ENCODE measurements at places on chromosomes 16 and 17. TPM values are rescaled to one million over a fixed set of nuclear protein-coding genes. Genes with fewer than 3 reads are reported as not detected.

The PYDC1 gene
- total RNA-seq, result not detected

The GEMIN4 gene
- 25.5 TPM for total RNA-seq

The SHISA9 gene
- total RNA-seq, result under 0.01 TPM

The SYNGR3 gene
- 0.86 TPM for total RNA-seq

The TBC1D3K gene
- total RNA-seq, result not detected

The RNF43 gene
- total RNA-seq, result not detected

The TM4SF5 gene
- not detected for total RNA-seq

The PRR35 gene
- total RNA-seq, result 0.14 TPM

The CNGB1 gene
- total RNA-seq, result not detected

The UTP18 gene
- 43.5 TPM for total RNA-seq

The RAMP2 gene
- total RNA-seq, result not detected

The GPRC5B gene
- total RNA-seq, result 11.2 TPM

The GAS7 gene
- 21.7 TPM for total RNA-seq

The IKZF3 gene
- total RNA-seq, result not detected

The TRPV2 gene
- 395 TPM for total RNA-seq

The NPIPA2 gene
- 0.44 TPM for total RNA-seq

The PITPNM3 gene
- total RNA-seq, result 0.43 TPM

The ADCY7 gene
- 29.5 TPM for total RNA-seq

The HIC1 gene
- total RNA-seq, result 148 TPM

The SOX8 gene
- total RNA-seq, result 0.14 TPM

The SEPTIN12 gene
- total RNA-seq, result not detected

The CTRB2 gene
- not detected for total RNA-seq

The EPX gene
- not detected for total RNA-seq

The CACNG3 gene
- total RNA-seq, result not detected

The ZDHHC1 gene
- total RNA-seq, result 4.6 TPM

The COL1A1 gene
- 2,368 TPM for total RNA-seq

The CEP131 gene
- 9.4 TPM for total RNA-seq

The TNFAIP1 gene
- total RNA-seq, result 35.9 TPM

The MYLK3 gene
- 0.14 TPM for total RNA-seq

The SLC6A2 gene
- total RNA-seq, result 0.43 TPM

The CNP gene
- 59.5 TPM for total RNA-seq

The NEUROD2 gene
- not detected for total RNA-seq

The MAF gene
- total RNA-seq, result 1.7 TPM

The ABCA3 gene
- 0.72 TPM for total RNA-seq

The CIBAR2 gene
- not detected for total RNA-seq

The CTF1 gene
- 4.4 TPM for total RNA-seq

The MT1E gene
- total RNA-seq, result 152 TPM

The CLEC19A gene
- not detected for total RNA-seq

The RUNDC3A gene
- not detected for total RNA-seq

The RPH3AL gene
- total RNA-seq, result 3.1 TPM

The C17orf50 gene
- not detected for total RNA-seq

The GPR179 gene
- not detected for total RNA-seq

The MYO15A gene
- 0.44 TPM for total RNA-seq

The SGCA gene
- total RNA-seq, result 5.5 TPM

Data from placental pericyte (primary cell).